ENCODE measurements at places on chromosomes 2 and 18. TPM values are rescaled to one million over a fixed set of nuclear protein-coding genes. Genes with fewer than 3 reads are reported as not detected.
A peak's percentile ranks its signal among the peaks of the same experiment; 100 is the strongest.

Gene FOXI3
- not detected for total RNA-seq

Gene PROM2
- 4.9 TPM for total RNA-seq

Gene MOB1A
- 198 TPM for total RNA-seq

Gene GKN1
- total RNA-seq, result not detected

Gene PDE11A
- total RNA-seq, result not detected

Gene COL3A1
- 129 TPM for total RNA-seq

Gene POTEI
- total RNA-seq, result not detected

Gene NTSR2
- total RNA-seq, result not detected

Gene SFTPB
- total RNA-seq, result not detected

Gene DPP10
- not detected for total RNA-seq

Gene KATNAL2
- 2.4 TPM for total RNA-seq

Gene THSD7B
- not detected for total RNA-seq

- no peaks in the 10 kb centered on the region for H3K4me1 ChIP-seq
- no peak overlapping the region for H3K4me3 ChIP-seq
- no peak overlapping the region for H3K27ac ChIP-seq
- H3K36me3 ChIP-seq, result no peaks in the 10 kb centered on the region
- H3K27me3 ChIP-seq, result no peaks in the 10 kb centered on the region
These were observed 255.3 kb downstream of the VAPA start for GRCh38 chr18:10169064-10169562.

GRCh38 chr2:129277585-129277981 is 701.9 kb upstream of the RAB6C start:
- H3K4me3 ChIP-seq, result no peak overlapping the region
- H3K27me3 ChIP-seq, result no peaks in the 10 kb centered on the region
- H3K36me3 ChIP-seq, result no peaks in the 10 kb centered on the region
- DNase-seq, result no peak
- H3K4me1 ChIP-seq, result no peaks in the 10 kb centered on the region

DNA sequence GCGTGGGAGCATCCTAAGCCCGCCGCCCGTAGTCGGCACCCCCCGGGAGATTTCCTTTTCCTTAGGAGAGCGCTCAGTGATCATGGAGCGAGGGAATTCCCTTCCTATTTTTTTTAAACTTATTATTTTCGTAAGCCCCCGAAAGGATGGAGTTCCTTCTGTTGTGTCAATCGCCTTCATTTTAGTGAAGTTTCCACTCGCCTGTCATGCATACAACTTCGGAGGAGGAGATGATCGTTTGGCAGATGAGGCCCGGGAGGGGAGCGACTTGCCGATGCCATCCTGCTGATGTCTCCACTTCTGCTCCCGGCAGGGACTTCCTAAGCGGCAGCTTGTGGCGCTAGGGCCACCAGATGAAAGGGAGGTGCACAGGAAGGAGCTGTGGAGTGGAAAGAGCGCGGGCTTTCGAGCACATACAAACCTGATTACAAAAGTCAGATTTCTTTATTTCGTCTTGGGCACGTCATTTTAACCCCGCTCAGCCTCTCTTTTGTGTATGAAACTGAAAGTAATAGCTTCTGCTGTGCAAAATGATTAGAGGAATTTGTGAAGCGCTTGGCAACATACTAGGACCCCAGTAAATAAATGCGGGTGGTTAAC is at the start of gene ADGRF3:
TSS of gene ADGRF3 (minus strand) at position 336 of the 600 bp plus-strand sequence. CDS start 555 bp downstream, outside the sequence.
- DNase-seq, result peak; percentile 88
- peak within 1 kb of the TSS; percentile 99 for H3K4me3 ChIP-seq
- peaks cover 34% of the 10 kb centered on the region for H3K4me1 ChIP-seq

- peaks cover 17% of the 10 kb centered on the region for H3K4me1 ChIP-seq
- no peaks in the 10 kb centered on the region for H3K36me3 ChIP-seq
- H3K27ac ChIP-seq, result no peak overlapping the region
- no peaks in the 10 kb centered on the region for H3K27me3 ChIP-seq
- peak; percentile 77 for DNase-seq
These were observed 81.0 kb downstream of the SP3 start for GRCh38 chr2:173884025-173884802.

GRCh38 chr2:120934574-120935338 is 199.1 kb downstream of the GLI2 start:
- H3K27ac ChIP-seq, result no peak overlapping the region
- no peaks in the 10 kb centered on the region for H3K36me3 ChIP-seq
- no peaks in the 10 kb centered on the region for H3K27me3 ChIP-seq
- H3K4me3 ChIP-seq, result no peak overlapping the region
- DNase-seq, result no peak

DNA sequence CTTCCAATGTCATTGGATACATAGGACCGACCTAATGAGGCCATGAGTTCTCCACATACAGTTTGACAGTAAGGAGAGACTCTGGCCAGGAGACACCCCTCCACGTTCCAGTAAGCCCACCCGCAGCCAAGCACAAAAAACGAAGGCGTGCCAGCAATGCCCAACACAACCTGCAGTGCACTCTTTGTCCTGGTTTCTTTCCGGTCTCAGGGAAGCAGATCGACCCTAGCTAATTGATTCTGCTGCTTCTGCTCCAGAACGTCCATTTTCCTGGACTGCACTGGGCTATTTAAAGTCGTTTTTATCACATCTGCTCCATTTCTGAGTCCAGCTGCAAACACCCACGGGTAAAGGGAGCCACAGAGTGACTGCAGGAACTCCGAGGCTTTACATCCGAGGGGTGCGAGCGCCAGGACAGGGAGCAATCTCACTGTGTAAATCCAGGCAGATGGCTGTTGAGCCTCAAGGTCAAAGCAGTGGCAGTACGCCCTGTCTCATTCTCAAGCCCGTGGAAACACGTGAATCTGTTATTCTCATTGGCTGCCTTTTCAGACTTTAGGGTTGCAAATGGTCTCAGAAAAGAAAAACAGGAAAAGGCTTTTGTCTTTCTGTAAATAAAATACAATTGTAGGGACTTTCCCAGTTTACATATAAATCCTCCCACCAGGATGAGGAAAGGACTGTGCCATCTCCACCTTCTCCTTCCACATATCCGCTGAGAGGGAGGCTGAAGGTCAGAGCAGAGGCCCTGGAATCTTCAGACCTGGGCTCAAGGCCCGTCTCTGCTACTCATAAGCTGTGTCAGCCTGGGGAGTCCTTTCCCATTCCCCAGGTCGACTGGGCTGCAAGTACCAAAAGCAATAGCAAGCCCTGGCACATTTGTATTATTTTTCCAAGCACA is 40.7 kb downstream of the TMEM163 start:
- no peaks in the 10 kb centered on the region for H3K27me3 ChIP-seq
- H3K4me3 ChIP-seq, result no peak overlapping the region
- DNase-seq, result no peak
- H3K27ac ChIP-seq, result no peak overlapping the region

DNA sequence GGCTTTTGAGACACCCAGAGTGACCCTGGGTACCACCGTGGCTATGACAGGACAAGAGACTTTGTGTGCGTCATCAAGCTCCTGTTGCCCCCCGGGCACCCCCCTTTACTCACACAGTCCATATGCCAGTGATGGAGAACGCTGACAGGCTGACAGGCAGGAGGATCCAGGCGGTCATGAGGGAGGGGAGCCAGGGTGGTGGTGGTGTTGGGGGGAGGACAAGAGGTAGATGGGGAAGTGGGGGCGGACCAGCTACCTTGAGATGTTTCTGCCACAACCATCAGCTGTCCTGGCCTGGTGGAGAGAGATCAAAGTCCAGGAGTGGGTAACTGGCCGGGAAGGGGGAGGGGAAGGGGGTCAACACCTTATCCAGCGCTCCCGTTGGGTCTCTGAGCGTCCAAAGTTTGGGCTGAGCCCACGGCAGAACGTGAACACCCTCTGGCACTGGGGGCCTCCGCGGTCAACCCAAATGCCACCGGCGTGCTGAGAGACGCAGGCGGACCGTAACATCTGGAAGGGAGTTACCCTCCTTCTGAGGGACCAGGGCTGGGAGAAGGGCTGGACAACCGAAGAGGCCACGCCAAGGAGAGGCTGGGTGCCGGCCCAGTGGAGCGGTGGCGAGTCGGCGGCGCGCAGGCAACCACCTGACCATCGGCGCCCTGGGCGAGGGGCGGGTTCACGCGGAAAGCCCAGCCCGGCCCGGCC is 575 bp downstream of the TMEM150A start:
- peak overlapping the region; percentile 91 for H3K4me3 ChIP-seq
- H3K27me3 ChIP-seq, result no peaks in the 10 kb centered on the region
- peak; percentile 82 for DNase-seq
- peak overlapping the region; percentile 91 for H3K27ac ChIP-seq
- peaks cover 46% of the 10 kb centered on the region for H3K4me1 ChIP-seq
- H3K36me3 ChIP-seq, result peaks cover 55% of the 10 kb centered on the region

- no peaks in the 10 kb centered on the region for H3K36me3 ChIP-seq
- H3K4me1 ChIP-seq, result no peaks in the 10 kb centered on the region
- no peak for DNase-seq
- no peak overlapping the region for H3K27ac ChIP-seq
- H3K27me3 ChIP-seq, result no peaks in the 10 kb centered on the region
These were observed 20.9 kb upstream of the TGIF1 start for GRCh38 chr18:3429121-3429520.

- H3K27ac ChIP-seq, result no peak overlapping the region
- H3K4me3 ChIP-seq, result no peak overlapping the region
- peak; percentile 76 for DNase-seq
- no peaks in the 10 kb centered on the region for H3K36me3 ChIP-seq
- H3K4me1 ChIP-seq, result peaks cover 7% of the 10 kb centered on the region
These were observed 336.2 kb downstream of the ZEB2 start for GRCh38 chr2:144183727-144184126.

DNA sequence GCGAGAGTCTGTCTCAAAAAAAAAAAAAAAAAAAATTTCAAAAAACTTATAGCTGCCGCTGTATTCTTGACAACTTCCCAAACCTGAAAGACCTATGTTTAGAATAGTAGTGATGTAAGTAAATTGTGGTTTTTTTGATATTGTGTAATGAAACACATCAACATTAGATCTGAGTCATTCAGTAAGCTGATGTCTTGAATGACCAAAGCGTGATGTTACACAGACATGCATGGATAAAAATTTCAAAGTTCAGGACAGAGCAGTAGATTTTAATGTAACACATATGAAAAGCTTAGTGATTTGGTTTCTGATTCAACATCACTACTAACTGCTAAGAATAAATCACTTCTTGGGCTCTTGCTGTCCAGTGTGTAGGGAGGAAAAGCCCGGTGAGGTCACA is 69.3 kb upstream of the MEX3C start:
- no peaks in the 10 kb centered on the region for H3K4me1 ChIP-seq
- no peaks in the 10 kb centered on the region for H3K27me3 ChIP-seq
- H3K36me3 ChIP-seq, result no peaks in the 10 kb centered on the region
- no peak overlapping the region for H3K4me3 ChIP-seq
- no peak for DNase-seq

GRCh38 chr18:24195296-24196053 is 56.6 kb downstream of the CABYR start:
- no peaks in the 10 kb centered on the region for H3K4me1 ChIP-seq
- H3K4me3 ChIP-seq, result no peak overlapping the region
- no peak overlapping the region for H3K27ac ChIP-seq

- H3K27ac ChIP-seq, result no peak overlapping the region
- H3K4me1 ChIP-seq, result no peaks in the 10 kb centered on the region
- no peak overlapping the region for H3K4me3 ChIP-seq
These were observed 10.8 kb downstream of the SF3B6 start for GRCh38 chr2:24065341-24065740.

GRCh38 chr18:34493566-34494358 is 216.3 kb upstream of the DTNA start:
- no peaks in the 10 kb centered on the region for H3K36me3 ChIP-seq
- H3K27me3 ChIP-seq, result no peaks in the 10 kb centered on the region
- H3K27ac ChIP-seq, result peak overlapping the region; percentile 77

- peaks cover 38% of the 10 kb centered on the region for H3K4me1 ChIP-seq
- no peak for DNase-seq
- no peaks in the 10 kb centered on the region for H3K36me3 ChIP-seq
- H3K27ac ChIP-seq, result peak overlapping the region; percentile 82
These were observed 21.7 kb downstream of the BCL2 start for GRCh38 chr18:63297687-63298399.

- no peak overlapping the region for H3K27ac ChIP-seq
- H3K4me3 ChIP-seq, result no peak overlapping the region
- H3K27me3 ChIP-seq, result no peaks in the 10 kb centered on the region
- no peak for DNase-seq
- peaks cover 2% of the 10 kb centered on the region for H3K4me1 ChIP-seq
- H3K36me3 ChIP-seq, result no peaks in the 10 kb centered on the region
These were observed 250.5 kb downstream of the LOXHD1 start for GRCh38 chr18:46406539-46406932.

GRCh38 chr2:236089271-236090026 is 78.7 kb downstream of the GBX2 start:
- H3K27ac ChIP-seq, result no peak overlapping the region
- no peak overlapping the region for H3K4me3 ChIP-seq
- no peaks in the 10 kb centered on the region for H3K4me1 ChIP-seq
- DNase-seq, result peak; percentile 37
- H3K36me3 ChIP-seq, result no peaks in the 10 kb centered on the region

GRCh38 chr2:234339011-234339410 is 157.9 kb downstream of the ARL4C start:
- H3K36me3 ChIP-seq, result no peaks in the 10 kb centered on the region
- H3K4me3 ChIP-seq, result no peak overlapping the region
- no peaks in the 10 kb centered on the region for H3K27me3 ChIP-seq
- peaks cover 4% of the 10 kb centered on the region for H3K4me1 ChIP-seq

GRCh38 chr18:23037646-23038045 is 97.6 kb upstream of the CABLES1 start:
- no peaks in the 10 kb centered on the region for H3K4me1 ChIP-seq
- no peaks in the 10 kb centered on the region for H3K36me3 ChIP-seq
- no peaks in the 10 kb centered on the region for H3K27me3 ChIP-seq
- no peak overlapping the region for H3K4me3 ChIP-seq
- H3K27ac ChIP-seq, result no peak overlapping the region

- H3K36me3 ChIP-seq, result no peaks in the 10 kb centered on the region
- H3K4me3 ChIP-seq, result no peak overlapping the region
- H3K4me1 ChIP-seq, result no peaks in the 10 kb centered on the region
- H3K27me3 ChIP-seq, result no peaks in the 10 kb centered on the region
These were observed 52.5 kb upstream of the DTNB start for GRCh38 chr2:25725877-25726276.

DNA sequence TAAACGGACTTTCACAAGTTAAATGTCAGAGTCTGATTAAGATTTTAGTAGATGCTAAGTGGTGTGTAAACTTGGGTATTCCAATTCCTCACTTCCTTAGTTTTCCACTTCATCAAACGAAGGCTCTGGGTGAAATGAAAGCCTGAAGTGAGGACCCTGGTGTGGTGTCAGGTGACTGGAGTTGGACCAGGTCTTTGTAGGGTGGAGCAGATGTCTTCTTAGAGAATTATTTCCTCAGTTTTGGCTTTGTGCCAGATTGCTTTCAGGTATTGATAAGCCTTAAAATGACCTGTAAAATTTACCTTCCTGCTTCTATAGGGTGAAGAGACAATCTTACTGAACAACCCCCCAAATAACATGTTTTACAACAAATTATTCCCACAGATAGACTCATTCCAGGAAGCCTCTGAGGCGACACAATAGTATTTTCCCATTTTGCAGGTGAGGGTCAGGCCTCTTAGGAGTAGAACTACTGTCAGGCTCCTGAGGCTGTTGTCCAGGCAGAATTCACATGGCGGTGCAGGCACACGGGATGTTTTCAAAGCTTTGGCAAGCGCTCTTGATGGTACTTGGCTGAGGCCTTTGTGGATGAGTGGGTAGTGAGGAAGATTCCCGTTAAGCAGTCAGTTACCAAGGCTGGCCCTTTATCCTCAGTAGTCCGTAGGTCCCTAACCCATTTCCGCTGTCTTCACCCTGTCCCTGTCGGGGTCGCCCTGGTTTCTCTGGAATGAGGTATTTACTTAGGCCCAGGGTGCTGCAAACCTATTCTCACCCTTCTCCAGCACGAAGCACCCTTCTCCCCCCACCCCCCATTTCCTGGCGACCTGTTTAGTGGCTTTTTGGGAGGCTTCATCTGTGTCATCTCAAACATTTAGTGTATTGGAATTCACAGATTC is 6.6 kb downstream of the RPS7 start:
- H3K4me1 ChIP-seq, result peaks cover 23% of the 10 kb centered on the region
- H3K4me3 ChIP-seq, result no peak overlapping the region
- peaks cover 98% of the 10 kb centered on the region for H3K36me3 ChIP-seq
- H3K27me3 ChIP-seq, result no peaks in the 10 kb centered on the region
- no peak overlapping the region for H3K27ac ChIP-seq

Measured in spleen (tissue), 13 donors.